ENCODE measurements at places on chromosomes 2 and 18.

DNA sequence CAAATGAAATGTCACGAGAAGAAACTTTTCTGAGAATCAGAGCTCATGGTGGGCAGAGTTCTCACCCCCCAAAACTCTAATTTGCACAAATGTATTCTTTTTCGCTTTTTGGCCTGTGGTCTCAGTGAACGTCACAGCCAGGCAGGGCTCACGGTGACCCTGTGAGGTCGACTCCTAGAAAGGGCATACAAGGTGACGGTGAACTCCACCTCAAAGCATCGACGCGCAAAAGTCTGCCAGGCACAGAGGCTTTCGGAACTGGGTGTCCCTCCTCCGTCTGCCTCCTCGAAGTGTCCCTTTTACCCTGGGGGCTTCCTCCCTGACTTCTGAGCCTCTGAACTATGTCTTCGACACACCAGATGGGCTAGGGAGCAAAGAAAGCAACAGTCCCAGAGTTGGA is 139.2 kb upstream of the PXDN start:
- no peak for DNase-seq

- DNase-seq = peak; percentile 24
These were observed 45.6 kb upstream of the SELENOI start for GRCh38 chr2:26300234-26300925.

DNA sequence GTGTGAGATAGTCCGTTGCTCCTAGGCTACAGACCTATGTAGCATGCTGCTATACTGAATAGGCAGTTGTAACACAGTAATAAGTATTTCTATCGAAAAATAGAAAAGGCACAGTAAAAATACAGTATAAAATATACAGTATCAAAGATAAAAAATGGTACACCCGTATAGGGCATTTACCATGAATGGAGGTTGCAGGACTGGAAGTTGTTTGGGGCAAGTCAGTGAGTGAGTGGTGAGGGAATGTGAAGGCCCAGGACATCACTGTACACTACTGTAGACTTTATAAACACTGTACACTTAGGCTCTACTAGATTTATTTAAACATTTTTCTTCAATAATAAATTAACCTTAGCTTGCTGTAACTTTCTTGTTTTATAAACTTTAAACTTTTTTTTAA is 3.5 kb downstream of the MAP3K20 start:
- DNase-seq = no peak

DNA sequence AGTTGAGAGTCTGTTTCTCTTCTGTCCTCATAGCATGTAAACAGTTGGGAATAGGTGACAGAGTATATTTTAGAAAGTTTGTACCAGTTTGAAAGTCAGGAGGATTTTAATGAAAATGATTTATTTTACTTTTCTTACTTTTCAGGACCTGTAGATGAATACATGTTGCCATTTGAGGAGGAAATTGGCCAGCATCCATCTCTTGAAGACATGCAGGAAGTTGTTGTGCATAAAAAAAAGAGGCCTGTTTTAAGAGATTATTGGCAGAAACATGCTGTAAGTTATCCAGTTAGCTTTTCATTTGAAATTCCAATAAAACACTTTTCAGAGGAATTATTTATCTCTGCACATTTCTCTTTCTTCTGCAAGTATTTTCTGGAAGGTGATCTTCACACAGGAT is 81.1 kb downstream of the ACVR2A start:
- no peak for DNase-seq

DNA sequence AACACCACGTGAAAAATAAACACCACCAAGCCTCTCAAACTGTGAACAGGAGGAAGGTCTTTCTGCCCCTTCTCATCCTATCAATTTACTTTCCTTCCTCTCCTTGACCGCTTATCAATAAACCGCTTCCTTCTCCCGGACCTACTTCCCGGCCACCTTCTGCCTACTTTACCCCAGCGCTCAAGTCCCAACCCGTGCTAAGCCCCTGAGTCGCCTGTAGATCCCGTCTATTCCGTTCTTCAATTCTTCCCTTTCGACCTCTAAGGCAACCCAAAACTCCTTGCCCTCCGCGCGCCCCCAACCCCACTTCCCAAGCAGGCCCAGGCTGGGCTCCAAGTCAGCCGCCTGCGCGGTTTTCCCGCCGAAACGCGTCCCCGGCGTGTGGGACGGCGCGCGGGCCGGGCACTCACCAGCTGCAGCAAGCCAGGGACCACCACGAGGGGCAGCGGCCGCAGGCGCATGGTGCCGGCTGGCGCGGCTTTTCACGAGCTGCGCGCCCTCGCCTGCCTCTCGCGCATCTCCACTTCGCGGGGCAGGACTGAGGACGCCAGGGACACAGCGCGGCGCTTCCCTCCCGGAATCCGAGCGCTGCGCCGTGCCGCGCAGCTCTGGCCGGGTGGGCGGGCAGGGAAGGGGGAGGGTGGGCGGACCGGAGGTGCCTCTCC is at the start of gene NXPH2:
TSS of gene NXPH2 (minus strand) at position 610 of the 665 bp plus-strand sequence. CDS start at position 461, 149 bp downstream.
- no peak for DNase-seq

GRCh38 chr2:125216321-125216720 is 1191.2 kb downstream of the CNTNAP5 start:
- no peak for DNase-seq

GRCh38 chr2:120257522-120257921 is 4.9 kb downstream of the RALB start:
- no peak for DNase-seq

DNA sequence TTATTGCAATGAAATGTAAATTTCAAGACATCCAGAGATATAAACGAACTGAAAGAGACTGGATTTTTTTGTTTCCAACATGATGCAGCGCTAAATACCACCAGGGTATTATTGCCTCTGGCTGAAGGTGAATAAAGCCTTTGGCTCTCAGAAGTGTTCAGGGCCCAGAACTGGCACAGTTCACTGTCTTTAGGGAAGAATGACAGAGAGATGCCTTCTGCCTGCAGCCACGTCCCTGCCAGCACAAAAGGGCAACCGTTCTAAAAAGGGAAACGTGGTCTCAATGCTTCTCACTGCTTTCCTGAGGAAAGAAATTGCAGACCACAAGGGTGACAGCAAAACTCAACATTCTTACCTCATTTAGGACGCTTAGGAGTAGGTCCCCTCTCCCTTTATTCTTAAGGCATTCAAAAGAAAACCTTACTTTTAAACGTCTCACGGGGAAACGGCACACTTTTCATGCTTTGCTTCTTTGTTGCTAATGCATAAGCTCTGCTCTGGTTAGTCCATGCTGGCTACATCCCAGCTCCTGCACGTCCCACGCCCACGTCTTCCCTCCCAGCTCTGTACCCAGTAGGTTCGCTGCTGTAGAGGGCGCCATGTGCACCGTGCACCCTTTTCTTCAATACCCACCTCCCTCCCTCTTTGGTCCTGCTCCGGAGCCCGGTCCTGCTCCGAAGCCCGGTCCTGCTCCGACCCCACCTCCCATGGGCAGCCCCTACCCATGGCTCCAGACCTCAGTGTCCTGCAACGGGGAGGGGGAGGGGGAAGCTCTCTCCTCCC is 171.0 kb downstream of the HRH4 start:
- DNase-seq = no peak

DNA sequence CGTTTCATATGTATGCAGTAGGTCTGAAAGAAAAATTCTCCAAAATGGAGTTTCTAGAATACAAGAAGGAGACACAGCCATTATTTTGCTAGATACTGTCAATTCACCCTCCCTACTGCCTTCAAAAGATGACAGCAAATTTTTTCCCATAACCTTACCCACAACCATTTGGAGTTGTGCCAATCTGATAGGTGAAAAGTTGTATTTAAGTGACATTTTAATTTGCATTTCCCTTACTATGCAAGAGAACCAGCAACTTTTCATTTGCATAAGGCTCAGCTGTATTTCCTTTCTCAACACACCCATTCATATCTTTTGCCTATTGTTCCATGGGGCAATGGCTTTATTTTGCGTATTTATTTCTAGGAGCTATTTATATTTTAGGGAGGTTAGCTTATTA is 31.4 kb upstream of the IL18RAP start:
- no peak for DNase-seq

GRCh38 chr2:232295971-232296370 is 82.6 kb upstream of the ALPP start:
- no peak for DNase-seq

Measured in stimulated activated CD4-positive, alpha-beta T cell treated with anti-CD3 and anti-CD28 coated beads, TNF-alpha, amount 100 ng/mL, for 24 hours (primary cell).